ENCODE measurements at places on chromosomes 6 and 20.

DNA sequence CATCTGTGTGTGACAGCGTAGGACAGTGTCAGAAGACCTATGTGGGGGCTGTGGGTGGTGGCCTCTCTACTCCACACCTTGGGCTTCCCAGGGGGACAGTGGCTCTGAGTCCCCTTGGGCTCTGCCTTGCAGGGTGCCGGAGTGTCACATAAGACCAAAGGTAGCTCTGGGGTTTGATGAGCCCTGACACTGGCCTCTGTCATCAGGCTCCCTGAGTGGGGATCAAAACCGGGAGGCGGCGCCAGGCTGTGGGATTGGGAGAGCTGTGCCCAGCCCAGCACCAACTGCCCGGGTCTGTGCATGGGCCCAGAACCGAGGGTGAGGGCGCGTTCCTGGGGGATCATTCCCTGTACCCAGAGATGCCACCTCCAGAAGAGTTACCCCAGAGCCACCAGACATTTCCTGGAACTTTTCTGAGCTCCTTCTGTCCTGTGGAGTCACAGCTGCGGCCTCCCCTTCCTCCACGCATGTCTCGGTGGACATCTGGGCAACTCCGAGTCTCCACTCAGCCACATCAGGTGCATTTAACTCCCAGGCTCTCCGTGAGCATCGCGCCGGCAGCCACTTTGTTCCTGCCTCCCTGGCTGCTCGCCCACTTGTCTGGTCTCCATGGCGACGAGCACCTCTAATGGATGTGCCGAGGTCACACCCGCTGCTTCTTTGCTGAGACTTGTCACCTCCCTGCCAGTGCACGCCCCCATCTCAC, 94.7 kb downstream of the TMEM242 start:
- ATAC-seq = no peak

GRCh38 chr6:36318690-36319435, 17.8 kb downstream of the BNIP5 start:
- no peak for ATAC-seq

- no peak for ATAC-seq
Observed at GRCh38 chr6:56416247-56416646, 168.9 kb upstream of the COL21A1 start.

DNA sequence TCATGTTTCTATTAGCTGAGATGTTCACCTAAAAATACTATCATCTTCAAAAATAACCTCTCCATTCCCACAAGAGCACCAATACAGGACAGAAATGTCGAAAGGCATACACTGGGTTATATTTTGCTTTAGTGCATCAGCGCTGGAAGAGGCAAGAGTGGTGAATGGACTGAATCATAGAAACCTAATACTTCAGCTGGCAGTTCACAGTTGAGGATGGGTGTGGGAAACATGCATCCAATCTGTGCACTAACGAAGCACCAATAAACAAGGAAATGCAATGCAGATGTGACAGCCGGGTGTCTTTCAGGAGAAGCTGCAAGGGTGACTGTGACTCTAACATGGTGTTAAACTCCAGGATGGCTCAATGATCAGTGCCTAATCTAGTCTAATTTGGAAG, 365.8 kb downstream of the ESR1 start:
- no peak for ATAC-seq

- ATAC-seq = no peak
Observed at GRCh38 chr20:19981031-19981451, 36.1 kb upstream of the NAA20 start.

DNA sequence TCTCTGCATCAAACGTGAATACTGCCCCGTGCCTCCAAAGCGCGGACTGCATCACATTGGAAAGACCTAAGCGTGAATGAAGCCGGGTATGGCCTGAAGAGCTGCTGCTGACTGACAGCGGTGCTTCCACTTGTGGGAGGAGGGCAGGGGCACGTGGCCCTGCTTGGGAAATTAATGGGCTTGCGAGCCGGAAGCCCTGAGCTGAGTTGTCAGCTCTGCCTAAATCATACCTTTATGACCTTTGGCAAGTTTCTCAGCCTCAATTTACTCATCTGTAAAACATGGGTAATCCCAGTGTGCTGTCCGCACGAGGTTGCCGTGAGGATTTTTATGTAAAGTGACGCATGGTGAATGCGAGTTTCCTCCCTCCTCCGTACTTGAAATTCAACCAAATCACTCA, 67.0 kb upstream of the FOXQ1 start:
- no peak for ATAC-seq

- no peak for ATAC-seq
Observed at GRCh38 chr20:37238935-37239451, 22.6 kb downstream of the GHRH start.

DNA sequence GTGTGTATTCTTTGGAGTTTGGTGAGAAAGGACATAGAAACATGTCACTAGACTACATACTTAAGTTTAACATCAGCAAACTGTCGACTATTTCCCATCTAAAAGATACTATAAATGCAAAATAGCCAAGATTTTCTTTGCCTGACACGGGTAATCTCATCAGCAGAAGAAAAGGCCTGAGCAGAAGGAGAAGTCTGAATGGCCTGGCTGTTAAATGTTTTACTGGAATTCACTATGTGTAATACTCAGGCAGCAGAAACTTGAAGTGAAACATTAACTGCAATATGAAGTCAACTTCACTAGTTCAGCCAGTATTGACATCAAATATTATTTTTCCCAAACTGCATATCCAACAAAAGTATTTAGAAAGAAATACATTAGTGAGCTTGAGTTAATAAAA, 6.4 kb upstream of the DSE start:
- ATAC-seq = no peak

- no peak for ATAC-seq
Observed at GRCh38 chr6:80094017-80094416, 12.5 kb upstream of the BCKDHB start.

DNA sequence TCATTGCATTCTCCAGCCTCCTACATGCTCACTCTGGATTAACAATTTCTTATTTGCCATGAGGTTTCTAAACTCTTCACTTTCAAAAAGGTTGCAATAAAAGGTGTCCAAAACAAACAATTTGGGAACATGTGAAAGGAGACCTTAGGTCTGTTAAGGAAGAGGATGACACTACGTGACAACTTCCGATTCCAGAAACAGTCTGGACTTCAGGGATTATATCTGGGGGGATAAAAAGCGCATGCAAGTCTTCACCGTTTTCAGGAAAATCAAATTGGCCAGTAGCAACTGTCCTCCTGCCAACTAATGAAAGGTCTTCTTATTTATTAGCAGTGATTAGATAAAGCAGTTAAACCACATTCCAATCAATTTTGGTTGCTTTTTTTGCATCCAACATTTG, 1.8 kb downstream of the ZDHHC14 start:
- ATAC-seq = no peak

DNA sequence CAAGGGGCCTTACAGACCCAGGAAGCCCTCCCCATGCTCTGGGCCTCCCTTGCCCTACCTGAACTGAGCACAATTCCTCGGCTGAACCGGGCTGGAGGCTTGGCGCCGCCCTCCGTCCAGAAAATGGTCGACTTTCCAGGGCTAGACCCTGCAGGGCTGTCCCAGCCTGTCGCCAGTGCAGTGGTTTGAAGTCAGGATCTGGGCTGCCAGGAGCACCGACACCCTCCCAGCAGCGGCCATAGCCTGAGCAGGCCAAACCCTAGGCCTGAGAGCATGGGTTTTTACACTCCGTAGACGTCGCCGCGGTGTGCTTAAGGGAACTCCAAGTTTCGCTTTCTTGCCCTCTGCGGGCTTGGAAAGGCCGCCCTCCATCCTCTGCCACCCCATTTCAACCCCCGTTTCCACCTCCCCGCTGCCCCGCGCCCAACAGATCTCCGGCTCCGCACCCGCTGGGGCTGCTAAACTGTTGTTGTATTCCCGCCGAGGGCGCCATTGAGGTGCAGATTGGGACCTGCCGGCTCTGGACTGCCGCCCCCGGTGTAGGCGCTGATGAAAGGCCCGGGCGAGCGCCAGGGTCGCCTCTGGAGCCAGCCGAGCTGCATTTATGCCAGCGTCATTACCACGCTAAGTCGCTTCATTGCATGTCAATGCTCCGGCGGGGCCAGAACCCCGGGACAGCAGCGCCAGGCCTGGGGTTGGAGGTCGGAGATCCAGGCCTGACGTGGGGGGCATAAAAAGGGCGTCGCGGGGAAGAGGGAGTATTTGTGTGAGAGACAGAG, 2.2 kb upstream of the TFAP2A start:
- ATAC-seq = no peak

- no peak for ATAC-seq
Observed at GRCh38 chr6:169490830-169491229, 211.0 kb downstream of the WDR27 start.

DNA sequence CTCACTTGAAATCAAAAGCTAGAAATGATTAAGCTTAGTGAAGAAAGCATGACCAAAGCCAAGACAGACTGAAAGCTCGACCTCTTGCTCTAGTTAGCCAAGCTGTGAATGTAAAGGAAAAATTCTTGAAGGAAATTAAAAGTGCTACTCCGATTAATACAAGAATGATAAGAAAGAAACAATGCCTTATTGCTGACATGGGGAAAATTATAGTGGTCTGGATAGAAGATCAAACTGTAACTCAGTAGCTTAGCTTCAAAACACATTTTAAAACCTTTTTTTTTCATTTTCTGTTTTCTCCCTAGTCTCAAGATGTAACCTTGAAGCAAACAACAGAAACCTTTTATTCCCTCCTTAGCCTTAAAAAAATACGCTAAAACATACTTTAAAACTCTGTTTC, 11.4 kb upstream of the GJE1 start:
- ATAC-seq = no peak

- no peak for ATAC-seq
Observed at GRCh38 chr6:117317261-117317660, 51.9 kb downstream of the VGLL2 start.

GRCh38 chr20:47468290-47469050, 33.2 kb upstream of the NCOA3 start:
- ATAC-seq = peak; percentile 93

- ATAC-seq = peak; percentile 17
Observed at GRCh38 chr6:26250698-26251044, 114.3 kb upstream of the BTN3A2 start.

DNA sequence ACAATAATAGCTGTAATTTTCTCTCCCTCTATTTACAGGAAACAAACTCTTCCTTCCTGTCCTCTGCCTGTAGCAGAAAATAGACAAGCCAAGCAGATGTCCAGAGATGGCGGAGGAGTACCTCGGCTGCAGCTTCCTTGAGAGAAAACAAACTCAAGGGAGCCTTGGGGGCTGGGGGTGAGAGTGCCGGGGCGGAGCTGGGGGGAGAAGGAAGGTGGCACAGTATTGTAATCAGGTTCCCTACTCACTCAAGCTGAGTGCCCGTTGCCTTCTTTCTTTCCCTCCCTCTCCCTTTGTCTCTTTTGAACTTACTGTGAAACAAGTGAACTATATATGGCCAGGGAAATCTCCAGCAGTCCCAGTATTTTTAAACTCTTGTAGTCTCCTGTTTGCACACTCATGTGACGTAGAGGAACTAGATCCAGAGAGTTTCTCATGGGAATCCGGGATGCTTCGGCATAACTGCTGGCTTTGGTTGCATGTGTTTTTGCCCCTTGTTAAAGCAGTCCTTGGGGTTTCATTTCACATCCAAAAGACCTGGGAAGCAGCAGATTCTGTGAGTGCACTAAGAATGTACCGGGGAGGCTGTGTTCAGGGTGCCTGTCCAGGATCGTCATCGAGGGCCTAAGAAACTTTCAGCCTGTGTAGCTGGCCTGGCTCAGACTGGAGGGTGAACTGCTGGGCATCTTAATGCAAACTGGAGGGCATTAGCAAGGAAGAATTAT, 44.6 kb upstream of the HDDC2 start:
- peak; percentile 83 for ATAC-seq

- ATAC-seq = no peak
Observed at GRCh38 chr6:56868687-56869086, 86.2 kb upstream of the BEND6 start.

- no peak for ATAC-seq
Observed at GRCh38 chr6:164168595-164168994, 754.1 kb downstream of the QKI start.

- ATAC-seq = no peak
Observed at GRCh38 chr20:62834967-62835730, 18.3 kb downstream of the COL9A3 start.

DNA sequence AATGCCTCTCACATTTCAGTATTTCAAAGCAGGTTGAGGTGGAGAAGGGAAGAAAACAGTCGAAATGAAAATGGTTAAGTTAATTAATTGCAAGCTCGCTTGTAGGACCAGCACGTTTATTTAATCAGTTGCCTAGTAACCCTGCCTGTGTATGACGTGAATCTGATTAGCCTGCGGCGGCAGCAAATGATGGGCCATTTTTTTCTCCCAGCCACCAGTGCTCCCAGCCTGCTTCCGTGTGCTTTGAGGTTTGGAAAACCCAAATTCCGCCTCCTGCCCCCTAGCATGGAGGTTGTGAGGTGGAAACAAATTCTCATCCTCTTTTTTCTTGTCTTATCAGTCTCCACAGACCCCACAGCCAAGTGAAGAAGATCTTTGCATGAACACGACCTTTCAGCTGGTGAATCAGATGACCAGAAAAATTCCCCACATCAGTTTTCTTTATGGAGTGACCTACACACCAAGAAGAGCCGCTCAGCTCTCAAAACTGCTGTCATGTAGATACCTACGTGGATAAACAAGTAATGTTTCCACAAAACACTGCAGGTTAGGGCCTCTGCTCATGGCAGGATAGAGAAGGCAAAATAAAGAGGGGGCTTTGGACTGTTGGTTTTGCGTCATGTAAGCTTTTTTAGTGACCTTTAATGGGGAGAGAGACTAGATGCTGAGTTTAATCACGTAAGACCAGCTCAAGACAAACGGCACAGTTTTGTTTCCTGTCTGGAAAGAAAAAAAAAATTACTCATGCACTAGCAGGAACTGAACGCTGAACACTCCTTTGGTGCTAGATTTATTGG, 572.9 kb upstream of the NOX3 start:
- ATAC-seq = peak; percentile 55

GRCh38 chr6:151160929-151161757, 78.6 kb upstream of the AKAP12 start:
- no peak for ATAC-seq

- ATAC-seq = no peak
Observed at GRCh38 chr6:10837009-10837621, 1.2 kb downstream of the MAK start.

GRCh38 chr20:40860487-40860902, 168.1 kb upstream of the TOP1 start:
- ATAC-seq = no peak

Data from stimulated activated memory B cell treated with anti-CD40 and anti-IgM and Interleukin-4, amounts not matched to agents 10 μg/mL and 1 μg/mL and 100 μg/mL, for 72 hours (primary cell).